Upper lobe of right lung (tissue), 1 donor: ENCODE measurements at places on chromosomes 7 and 10. TPM values are rescaled to one million over a fixed set of nuclear protein-coding genes. Genes with fewer than 3 reads are reported as not detected.

HEPACAM2 gene
- not detected for total RNA-seq

DNA sequence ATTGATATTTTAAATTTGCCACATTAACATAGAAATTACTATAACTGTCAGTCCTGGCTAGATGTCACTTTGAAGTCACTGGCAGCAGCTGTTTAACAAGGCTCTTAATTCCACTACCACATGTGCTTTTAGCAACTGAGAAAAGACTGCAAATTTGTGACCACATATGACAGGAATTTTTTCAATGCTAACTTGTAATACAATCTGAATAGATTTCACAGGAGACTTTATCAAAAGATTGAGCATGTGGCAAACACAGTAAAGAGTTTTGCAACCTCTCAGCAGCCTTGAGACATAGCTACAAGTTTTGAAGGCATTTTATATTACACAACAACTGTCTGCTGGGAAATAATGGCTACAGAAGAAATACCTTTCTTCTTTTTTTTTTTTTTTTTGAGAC lies 73.0 kb downstream of the MICU1 start:
- no peaks in the 10 kb centered on the region for H3K27me3 ChIP-seq
- H3K36me3 ChIP-seq: peaks cover 24% of the 10 kb centered on the region
- H3K27ac ChIP-seq: no peak overlapping the region
- no peak for DNase-seq
- H3K4me3 ChIP-seq: no peak overlapping the region

LIPJ gene
- not detected for total RNA-seq

AKR1C2 gene
- 22.5 TPM for total RNA-seq

GRCh38 chr10:119165171-119166117 lies at the start of gene SFXN4:
TSS of gene SFXN4 (minus strand) at chr10:119165714. CDS start at chr10:119165647, 67 bp downstream.
- H3K4me1 ChIP-seq: peaks cover 8% of the 10 kb centered on the region
- H3K27ac ChIP-seq: peak within 1 kb of the TSS; percentile 91
- H3K36me3 ChIP-seq: peaks cover 34% of the 10 kb centered on the region
- peak; percentile 92 for DNase-seq
- no peaks in the 10 kb centered on the region for H3K27me3 ChIP-seq

GRCh38 chr7:137695942-137696341 lies 150.8 kb downstream of the DGKI start:
- DNase-seq: no peak
- H3K4me1 ChIP-seq: no peaks in the 10 kb centered on the region
- H3K27ac ChIP-seq: no peak overlapping the region
- no peak overlapping the region for H3K4me3 ChIP-seq

DNA sequence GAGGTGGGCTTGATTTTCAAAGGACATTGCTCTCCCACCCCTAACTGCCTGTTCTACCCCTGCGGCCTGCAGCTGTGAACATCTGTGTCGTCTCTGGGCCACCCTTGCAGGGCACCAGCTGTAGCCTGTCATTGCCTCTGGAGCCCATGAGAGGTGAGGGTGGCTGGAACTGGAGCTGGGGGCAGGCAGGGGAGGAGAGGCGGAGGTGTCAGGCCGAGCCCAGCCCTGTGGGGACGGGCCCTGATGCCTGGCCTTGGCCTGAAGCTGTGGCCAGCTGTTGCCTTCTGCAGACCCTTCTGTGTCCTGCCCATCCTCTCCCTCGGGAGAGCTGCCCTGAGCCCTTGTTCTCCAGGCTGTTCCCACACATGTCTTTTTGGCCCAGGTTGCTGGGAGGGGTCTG lies 44.5 kb downstream of the PALD1 start:
- peaks cover 17% of the 10 kb centered on the region for H3K4me1 ChIP-seq
- H3K36me3 ChIP-seq: no peaks in the 10 kb centered on the region
- no peak for DNase-seq
- no peaks in the 10 kb centered on the region for H3K27me3 ChIP-seq
- H3K4me3 ChIP-seq: no peak overlapping the region
- H3K27ac ChIP-seq: no peak overlapping the region

OR2A12 gene
- total RNA-seq: not detected

- no peaks in the 10 kb centered on the region for H3K27me3 ChIP-seq
- H3K36me3 ChIP-seq: no peaks in the 10 kb centered on the region
- peak; percentile 54 for DNase-seq
- H3K4me3 ChIP-seq: no peak overlapping the region
- H3K27ac ChIP-seq: no peak overlapping the region
- no peaks in the 10 kb centered on the region for H3K4me1 ChIP-seq
Measured at GRCh38 chr7:139562961-139563565, 39.6 kb downstream of the CLEC2L start.

EPHA1 gene
- total RNA-seq: 13.9 TPM

GRCh38 chr7:116529250-116529649 lies 4.4 kb downstream of the CAV1 start:
- H3K4me3 ChIP-seq: peak overlapping the region; percentile 68
- DNase-seq: no peak
- no peaks in the 10 kb centered on the region for H3K27me3 ChIP-seq
- no peaks in the 10 kb centered on the region for H3K36me3 ChIP-seq
- H3K27ac ChIP-seq: peak overlapping the region; percentile 59
- H3K4me1 ChIP-seq: peaks cover 6% of the 10 kb centered on the region

USP6NL gene
- 21.6 TPM for total RNA-seq

DNA sequence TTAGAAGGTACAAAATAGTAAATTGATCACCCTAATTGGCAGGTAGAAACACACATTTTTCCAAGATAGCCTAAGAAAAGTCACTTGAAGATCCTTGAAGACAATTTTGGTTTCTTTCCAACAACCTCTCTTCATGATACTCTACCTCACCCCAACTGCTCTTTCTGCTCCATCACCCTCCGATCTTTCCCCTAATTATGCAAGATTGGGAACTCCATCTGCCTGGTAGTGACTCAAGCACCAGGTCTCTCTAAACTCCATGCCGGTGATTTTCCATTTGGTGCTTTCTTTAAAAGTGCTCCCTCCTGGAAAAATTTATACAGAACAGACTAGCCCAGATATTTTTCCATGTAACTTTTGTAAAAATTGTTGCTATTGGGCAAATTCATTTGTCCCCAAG lies 1.1 kb upstream of the AKR1B1 start:
- peaks cover 3% of the 10 kb centered on the region for H3K36me3 ChIP-seq
- no peak overlapping the region for H3K27ac ChIP-seq
- H3K4me3 ChIP-seq: no peak overlapping the region
- no peak for DNase-seq

DKK1 gene
- total RNA-seq: 3.7 TPM

DNA sequence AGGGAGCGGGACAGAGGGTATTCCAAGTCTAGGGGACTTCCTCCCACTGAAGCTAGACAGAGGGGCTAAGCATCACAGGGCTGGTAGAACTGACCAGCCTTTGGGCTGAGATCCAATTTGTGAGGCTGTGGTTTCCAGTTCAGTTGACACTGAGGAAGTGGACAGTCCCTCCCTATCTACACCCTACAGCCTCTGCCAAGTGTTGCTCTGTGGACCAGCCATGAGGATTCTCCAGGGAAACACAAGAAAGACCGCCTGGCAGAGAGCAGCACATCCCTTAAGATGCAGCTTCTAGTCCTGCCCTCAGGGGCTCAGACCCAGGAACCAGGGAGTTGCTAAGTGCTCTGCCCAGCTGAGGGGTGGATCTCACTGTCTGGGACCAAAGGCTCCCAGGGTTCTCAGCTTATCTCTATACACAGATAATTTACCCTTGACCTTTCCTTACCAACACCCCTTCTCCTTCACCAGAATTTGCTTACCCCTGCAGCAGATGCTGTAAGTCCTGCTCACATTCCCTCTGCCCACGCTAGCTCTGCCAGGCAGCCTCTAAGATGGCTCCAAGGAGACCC lies 252.0 kb downstream of the SKIDA1 start:
- DNase-seq: no peak
- no peak overlapping the region for H3K4me3 ChIP-seq
- H3K27ac ChIP-seq: no peak overlapping the region

AQP1 gene
- 1,132 TPM for total RNA-seq

DNA sequence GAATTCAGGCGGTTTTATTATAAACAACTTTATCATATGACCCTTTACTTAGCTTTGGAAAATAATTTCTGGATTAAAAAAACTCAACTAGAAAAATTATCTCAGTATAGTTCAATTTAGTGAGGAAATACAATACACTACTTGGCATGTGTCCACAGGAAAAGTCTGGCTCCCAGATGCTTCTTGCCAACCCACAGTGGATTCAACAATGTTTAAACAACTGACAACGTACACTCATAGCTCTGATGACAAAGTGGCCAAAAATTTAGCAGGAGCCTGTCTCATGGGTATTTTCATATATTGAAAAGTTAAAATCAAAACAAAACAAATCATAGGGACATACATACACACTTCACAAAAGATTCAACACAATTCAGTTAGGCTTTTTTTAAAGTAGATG lies 158.8 kb downstream of the SKAP2 start:
- no peak for DNase-seq
- no peaks in the 10 kb centered on the region for H3K4me1 ChIP-seq
- no peaks in the 10 kb centered on the region for H3K36me3 ChIP-seq
- H3K27me3 ChIP-seq: no peaks in the 10 kb centered on the region
- no peak overlapping the region for H3K27ac ChIP-seq

- DNase-seq: no peak
- H3K36me3 ChIP-seq: no peaks in the 10 kb centered on the region
- H3K4me3 ChIP-seq: no peak overlapping the region
- no peak overlapping the region for H3K27ac ChIP-seq
Measured at GRCh38 chr7:91103363-91103762, 160.9 kb upstream of the FZD1 start.

- peak within 1 kb of the TSS; percentile 97 for H3K27ac ChIP-seq
- DNase-seq: peak; percentile 95
- no peaks in the 10 kb centered on the region for H3K27me3 ChIP-seq
- H3K36me3 ChIP-seq: peaks cover 14% of the 10 kb centered on the region
Measured at GRCh38 chr7:30594540-30595435, at the start of gene GARS1. TSS of gene GARS1 (plus strand) at chr7:30594878. CDS start at chr7:30594922, 44 bp downstream.

DNA sequence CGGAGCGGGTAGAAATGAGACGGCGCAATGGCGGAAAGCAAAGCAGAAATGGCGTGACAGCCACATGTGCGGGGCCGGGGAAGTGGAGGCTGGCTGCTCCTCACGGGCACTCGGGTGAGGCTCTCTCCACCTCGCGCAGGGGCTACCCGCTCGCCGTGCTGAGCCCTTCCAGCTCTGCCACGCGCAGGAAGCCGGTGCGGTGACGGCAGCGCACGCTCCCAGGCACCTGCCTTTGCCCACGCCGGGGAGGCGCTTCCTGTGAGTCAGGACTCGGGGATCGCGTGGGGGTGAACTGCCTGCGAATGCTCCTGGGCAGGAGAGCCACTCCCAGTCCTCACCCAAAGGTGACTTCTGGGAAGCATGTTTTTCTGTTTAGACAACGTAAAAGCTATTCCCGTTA lies 431.2 kb downstream of the GLRX3 start:
- H3K27me3 ChIP-seq: no peaks in the 10 kb centered on the region
- H3K36me3 ChIP-seq: no peaks in the 10 kb centered on the region
- peak; percentile 51 for DNase-seq

DNA sequence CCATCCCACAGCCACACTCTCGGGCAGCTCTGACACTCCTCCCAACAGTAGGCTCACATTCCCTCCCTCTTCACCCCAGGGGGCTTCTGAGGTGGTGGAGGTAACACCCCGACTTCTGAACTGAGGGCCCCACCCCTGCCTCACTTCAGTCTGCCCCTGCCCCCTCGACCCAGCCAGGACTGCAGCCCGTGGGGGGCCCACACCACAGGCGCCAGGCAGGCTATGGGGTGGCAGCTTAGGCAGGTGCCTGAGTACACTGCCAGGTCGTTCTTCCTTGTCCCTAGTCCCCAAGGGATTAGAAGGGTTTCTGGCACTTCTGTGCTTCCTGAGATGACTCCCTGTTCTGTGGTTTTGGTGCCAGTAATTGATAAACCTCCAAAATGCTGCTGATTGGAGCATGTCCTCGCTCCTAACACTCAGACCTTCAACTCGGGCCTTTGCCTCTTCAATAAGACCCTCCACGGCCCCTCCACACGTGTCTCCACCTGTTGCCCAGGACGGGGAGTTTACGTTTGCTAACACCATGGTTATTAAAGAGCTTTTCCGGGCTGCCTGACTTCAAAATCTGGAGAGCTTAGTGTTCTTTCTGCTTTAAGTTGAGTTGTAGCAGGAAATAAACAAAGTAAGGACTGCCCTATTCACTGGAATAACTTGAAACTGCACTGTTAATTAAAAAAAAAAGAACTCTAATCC lies 23.8 kb upstream of the LARP4B start:
- H3K4me1 ChIP-seq: no peaks in the 10 kb centered on the region
- DNase-seq: no peak
- no peaks in the 10 kb centered on the region for H3K27me3 ChIP-seq
- H3K36me3 ChIP-seq: no peaks in the 10 kb centered on the region
- no peak overlapping the region for H3K4me3 ChIP-seq
- peak overlapping the region; percentile 71 for H3K27ac ChIP-seq

HYAL4 gene
- not detected for total RNA-seq

GPR15LG gene
- not detected for total RNA-seq

GRCh38 chr10:129725890-129726631 lies 238.0 kb downstream of the EBF3 start:
- H3K27me3 ChIP-seq: no peaks in the 10 kb centered on the region
- no peaks in the 10 kb centered on the region for H3K36me3 ChIP-seq
- no peak overlapping the region for H3K27ac ChIP-seq
- DNase-seq: no peak
- H3K4me1 ChIP-seq: no peaks in the 10 kb centered on the region
- no peak overlapping the region for H3K4me3 ChIP-seq
